Hematopoietic multipotent progenitor cell treated with erythropoietin and hydrocortisone succinate and interleukin-3 and kit ligand, for 4 days (in vitro differentiated cells): ENCODE measurements at places on chromosomes 6 and 20.
A peak's percentile ranks its signal among the peaks of the same experiment; 100 is the strongest.

DNA sequence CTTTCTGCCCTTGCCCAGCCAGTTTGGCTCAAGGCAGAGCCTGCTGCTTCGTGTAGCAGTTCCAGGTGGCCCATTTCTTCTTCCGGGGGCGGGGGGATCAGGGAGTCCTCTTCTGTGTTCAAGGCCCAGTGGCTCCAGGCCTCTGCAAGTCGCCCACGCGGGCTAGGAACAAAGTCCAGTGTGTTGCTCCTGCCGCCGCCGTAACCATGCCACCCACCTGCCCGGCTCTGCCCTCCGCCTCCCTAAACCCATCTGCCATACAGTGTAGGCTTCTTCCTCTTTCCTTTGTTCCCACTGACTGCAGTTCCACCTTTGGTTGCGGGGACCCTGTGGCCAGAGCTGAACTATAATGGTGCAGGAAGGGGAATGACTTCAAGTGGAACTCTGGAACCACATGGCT, 43.9 kb upstream of the SRF start:
- DNase-seq, result no peak

- no peak for DNase-seq
Observed at GRCh38 chr6:38367231-38367630, 272.5 kb downstream of the BTBD9 start.

DNA sequence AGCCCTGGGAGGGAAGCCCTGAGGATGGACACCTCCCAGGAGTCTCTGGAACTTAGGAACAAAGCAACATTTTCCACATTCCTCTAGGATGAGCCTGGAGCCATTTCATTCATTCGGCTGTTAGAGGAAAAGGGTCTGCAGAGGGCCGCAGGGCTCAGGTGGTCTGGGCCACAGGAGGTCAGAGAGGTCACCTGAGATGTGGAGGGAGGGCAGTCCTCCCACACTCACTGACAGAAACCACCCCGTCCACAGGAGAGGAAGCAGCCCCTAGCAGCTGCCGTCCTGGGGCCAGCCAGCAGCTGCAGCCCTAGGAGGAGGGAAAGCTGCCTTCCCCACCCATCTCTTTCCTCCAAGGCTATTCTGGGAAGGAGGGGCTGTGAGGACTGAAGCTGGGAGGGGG, 207.0 kb downstream of the CDC5L start:
- no peak for DNase-seq

GRCh38 chr6:166545156-166546034, 41.1 kb downstream of the RAMACL start:
- DNase-seq, result no peak

DNA sequence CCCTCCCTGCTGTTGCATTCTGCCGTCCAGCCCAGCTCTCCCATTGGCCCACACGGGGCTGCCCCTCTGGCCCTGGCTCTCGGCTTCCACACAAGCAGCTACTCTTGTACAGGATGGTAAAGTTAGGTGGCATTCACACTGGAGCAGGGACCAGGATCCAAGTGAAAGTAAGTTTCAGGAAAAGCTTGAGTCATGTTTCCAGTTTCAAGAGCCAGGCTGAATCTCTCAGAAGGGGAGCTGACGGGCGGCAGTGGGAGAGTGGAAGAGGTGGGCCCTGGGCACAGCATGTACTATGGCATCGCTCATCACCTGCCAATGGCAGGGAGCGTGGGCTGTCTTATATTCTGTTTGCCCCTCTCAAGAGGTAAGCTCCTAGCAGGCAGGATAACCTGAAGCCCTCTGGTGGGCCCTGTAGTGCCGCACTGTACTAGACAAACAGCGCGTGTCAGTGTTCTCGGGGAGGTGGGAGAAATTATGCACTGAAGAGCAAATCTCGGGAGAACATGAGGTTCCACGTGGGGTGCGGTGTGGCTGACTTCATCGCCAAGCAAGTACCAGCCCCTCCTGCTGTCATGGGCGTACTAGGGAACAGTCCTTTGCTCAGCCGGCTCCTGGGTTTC, 241.5 kb downstream of the NRN1 start:
- no peak for DNase-seq

DNA sequence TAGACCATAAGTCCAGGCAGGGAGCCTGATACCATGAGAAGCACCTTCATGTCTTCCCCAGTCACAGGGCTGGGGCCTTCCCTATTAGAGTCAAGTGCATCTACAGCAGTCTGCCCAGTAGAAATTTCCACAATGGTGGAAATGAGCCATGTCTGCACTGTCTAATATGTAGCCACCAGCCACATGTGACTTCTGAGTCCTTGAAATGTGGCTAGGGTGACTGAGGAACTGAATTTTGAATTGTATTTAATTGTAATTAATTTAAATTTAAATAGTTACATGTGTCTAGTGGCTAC, 300.2 kb downstream of the CLIC5 start:
- DNase-seq, result no peak

- peak; percentile 77 for DNase-seq
Observed at GRCh38 chr6:26351544-26351953, 13.4 kb upstream of the BTN3A2 start.

DNA sequence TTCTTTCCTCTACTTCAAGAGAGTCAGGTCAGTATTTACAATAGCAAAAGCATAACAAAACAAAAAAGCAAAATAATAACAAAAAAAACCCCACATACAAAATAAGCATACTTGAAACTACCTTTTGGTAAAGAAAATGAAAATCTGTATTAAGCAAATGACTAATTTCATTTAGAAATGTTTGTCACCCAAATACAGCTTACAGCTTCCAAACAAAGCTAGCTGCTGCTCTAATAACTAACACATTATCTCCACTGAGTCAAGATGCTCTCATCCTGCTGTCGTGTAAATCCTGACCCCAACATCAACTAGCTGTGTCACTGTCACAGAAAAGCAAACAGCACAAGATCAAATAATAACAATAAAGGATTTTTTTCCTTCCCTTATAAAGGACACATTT, 21.7 kb downstream of the MAP7 start:
- DNase-seq, result no peak

DNA sequence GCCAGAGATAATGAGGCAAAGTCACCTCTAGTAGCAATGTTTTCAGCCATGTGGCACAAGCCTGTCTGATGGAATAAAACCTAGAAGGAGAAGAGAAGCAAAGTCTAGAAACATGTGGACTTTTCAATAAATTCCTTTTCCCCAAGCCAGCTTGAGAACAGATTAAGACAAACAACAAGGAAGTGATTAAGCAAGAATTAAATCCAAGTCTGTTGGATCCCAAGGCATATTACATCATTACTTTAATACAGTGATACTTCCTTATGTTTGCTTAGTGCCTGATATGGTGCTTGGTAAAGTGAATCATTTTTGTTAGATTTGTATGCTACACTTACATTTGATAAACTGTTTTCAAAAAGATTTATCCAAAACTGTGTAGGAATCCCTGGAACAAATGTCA, 260.3 kb upstream of the FAM83B start:
- no peak for DNase-seq

GRCh38 chr6:95248499-95248898, 328.8 kb upstream of the MANEA start:
- no peak for DNase-seq

GRCh38 chr6:146027586-146028251, 1.1 kb upstream of the GRM1 start:
- DNase-seq, result peak; percentile 27

- DNase-seq, result no peak
Observed at GRCh38 chr20:33279261-33279910, 3.6 kb upstream of the BPIFB1 start.

- DNase-seq, result no peak
Observed at GRCh38 chr20:25061103-25061799, 3.3 kb upstream of the ACSS1 start.

GRCh38 chr6:40894962-40895799, 143.8 kb downstream of the UNC5CL start:
- peak; percentile 22 for DNase-seq

- no peak for DNase-seq
Observed at GRCh38 chr6:77092971-77093370, 370.3 kb downstream of the HTR1B start.
